ENCODE measurements at places on chromosomes 13 and 19.

DNA sequence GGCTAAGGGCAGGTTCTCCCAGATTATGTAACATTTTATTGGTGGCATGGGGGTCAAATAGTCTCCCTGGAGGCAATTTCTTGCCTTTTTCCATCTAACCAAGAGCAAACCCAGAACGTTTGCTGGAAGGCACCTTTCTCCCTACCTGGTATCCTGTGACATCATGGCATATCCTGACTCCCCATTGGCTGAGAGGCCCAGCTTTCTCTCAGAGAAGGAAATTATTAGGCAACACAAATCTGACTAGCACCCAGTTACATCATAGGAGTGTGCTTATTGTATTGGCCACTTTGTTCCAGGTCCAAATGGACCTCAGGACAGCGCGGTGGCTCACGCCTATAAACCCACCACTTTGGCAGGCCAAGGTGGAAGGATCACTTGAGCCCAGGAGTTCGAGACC is 13.0 kb downstream of the NTN5 start:
- DNase-seq, result no peak

DNA sequence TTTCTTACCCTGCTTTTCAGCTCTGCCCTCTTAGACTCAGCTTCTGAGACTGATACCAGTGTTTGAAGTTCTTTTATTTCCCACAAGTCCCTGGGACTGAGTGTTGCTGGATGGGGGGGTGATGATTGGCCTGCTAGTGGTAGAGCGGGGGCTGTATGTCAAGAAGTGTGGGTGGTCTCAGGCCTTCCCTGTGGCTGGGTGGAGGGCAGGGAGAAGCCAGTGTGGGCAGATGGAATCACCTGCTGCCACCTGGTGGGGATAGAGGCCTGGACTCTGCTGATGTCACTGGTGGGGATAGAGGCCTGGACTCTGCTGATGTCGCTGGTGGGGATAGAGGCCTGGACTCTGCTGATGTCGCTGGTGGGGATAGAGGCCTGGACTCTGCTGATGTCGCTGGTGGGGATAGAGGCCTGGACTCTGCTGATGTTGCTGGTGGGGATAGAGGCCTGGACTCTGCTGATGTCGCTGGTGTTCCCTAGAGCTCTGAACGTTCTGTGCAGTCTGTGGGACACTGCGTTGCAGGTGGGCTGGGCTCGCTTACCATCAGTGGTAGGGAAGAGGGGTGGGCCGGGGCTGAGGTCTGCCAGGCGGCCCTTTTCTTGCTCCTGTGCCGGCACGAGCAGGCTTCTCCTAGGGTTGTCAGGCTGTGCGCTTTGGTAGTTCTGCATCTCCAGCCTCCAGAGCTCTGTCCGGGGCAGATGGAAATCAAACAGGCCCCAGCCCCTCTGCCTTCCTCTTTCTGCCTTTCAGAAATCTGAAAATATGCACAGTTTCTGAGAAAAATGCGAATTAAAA is 101.3 kb downstream of the ARHGEF7 start:
- DNase-seq, result no peak

- peak; percentile 26 for DNase-seq
Observed at GRCh38 chr19:13172346-13173138, 22.3 kb downstream of the IER2 start.

GRCh38 chr13:28173793-28174192 is 35.4 kb downstream of the PAN3 start:
- DNase-seq, result no peak

DNA sequence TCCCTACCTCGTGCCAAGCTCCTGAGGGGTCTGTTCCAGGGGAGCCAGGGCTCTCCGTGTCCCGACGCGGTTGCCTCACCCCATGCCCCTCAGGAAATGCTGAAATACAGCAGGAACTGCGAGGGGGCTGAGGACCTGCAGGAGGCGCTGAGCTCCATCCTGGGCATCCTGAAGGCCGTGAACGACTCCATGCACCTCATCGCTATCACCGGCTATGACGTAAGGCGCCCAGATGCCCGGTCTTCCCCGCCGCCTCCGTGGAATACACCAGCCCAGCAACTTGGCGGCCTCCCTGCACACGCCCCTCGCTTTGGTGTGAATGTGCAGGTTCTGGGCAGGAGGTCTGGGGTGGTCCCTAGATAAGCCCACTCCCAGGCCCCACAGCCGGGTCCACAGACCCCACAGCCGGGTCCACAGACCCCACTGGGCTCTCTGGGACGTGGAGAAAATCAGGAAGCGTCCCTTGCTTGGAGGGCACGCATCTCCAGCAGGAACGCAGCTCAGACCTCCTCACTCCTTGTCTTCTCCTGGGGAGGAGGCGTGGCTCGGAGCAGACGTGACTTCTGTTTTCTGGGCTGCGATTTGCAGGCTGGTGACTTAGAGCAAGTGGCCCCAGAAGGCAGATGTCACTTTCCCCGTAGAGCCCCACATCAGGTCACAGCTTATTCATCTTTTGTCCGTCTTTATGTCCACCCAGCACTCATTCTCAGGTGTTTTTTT is 19.4 kb upstream of the F7 start:
- no peak for DNase-seq

- no peak for DNase-seq
Observed at GRCh38 chr13:27383104-27383921, 41.1 kb upstream of the GTF3A start.

DNA sequence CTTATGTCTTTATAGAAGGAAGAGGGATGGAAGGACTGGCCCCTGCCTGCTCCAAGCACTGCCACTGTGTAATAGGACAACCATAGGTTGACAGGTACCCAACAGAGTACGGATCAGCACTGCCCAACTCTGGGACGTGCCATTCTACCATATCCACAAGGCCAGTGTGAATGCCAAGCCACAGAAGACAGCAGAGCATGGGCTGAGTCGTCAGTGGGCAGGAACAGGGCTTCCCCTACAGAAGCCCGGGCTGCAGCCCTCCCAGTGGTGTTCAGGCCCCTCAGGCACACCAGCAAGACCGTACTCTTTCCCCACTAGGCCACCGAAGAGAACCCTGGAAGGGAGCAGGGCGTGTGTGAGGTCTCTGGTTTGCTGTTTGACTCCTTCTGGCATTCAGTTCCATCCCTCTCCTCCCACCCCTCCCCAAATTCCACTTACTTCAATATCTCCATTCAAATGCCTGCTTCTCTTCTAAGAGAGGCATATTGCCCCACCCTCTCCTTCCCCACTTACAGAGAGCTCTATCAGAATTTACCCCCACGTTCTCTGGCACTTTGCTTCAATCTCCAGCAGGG is 209.4 kb downstream of the FOXO1 start:
- DNase-seq, result no peak

GRCh38 chr13:42102961-42103865 is 54.8 kb downstream of the DGKH start:
- no peak for DNase-seq

- no peak for DNase-seq
Observed at GRCh38 chr19:35793381-35794165, 18.2 kb downstream of the ARHGAP33 start.

DNA sequence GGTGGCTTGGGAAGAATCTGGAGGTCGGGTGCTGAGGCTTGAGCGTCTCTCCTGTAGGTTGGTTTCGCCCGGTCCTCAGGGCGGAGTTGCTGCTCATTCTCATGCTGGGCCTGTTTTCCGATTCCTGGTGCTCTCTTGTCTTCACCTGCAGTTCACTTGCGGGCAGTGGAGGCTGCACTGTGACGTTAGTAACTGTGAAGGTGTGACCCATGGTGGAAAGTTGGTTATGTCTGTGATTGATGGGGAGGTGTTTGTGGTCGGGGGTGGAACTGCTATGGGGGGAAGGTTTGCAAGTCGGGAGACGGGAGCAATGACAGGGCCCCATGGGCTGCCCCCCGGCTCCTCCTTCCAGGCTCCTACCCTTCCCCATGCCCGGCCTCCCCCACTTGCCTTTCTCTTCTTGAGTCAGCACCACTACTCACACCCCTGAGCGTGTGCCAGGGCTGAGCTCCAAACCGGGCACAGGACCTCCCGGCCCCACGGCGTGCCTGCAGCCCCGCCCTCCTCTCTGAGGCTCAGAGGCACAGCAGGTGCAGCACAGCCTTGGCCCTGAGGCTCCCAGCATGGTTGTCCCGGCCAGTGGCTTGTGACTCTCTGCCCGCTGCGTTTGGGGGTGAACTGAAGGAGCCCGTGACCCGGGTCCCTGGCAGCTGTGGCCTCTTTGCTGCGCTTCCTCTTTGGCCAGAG is 79.1 kb downstream of the ATP11A start:
- no peak for DNase-seq

- no peak for DNase-seq
Observed at GRCh38 chr19:55005684-55006488, 32.2 kb downstream of the GP6 start.

GRCh38 chr13:109497917-109498316 is 288.5 kb downstream of the IRS2 start:
- DNase-seq, result no peak

- no peak for DNase-seq
Observed at GRCh38 chr13:34030782-34031181, 212.8 kb downstream of the RFC3 start.

DNA sequence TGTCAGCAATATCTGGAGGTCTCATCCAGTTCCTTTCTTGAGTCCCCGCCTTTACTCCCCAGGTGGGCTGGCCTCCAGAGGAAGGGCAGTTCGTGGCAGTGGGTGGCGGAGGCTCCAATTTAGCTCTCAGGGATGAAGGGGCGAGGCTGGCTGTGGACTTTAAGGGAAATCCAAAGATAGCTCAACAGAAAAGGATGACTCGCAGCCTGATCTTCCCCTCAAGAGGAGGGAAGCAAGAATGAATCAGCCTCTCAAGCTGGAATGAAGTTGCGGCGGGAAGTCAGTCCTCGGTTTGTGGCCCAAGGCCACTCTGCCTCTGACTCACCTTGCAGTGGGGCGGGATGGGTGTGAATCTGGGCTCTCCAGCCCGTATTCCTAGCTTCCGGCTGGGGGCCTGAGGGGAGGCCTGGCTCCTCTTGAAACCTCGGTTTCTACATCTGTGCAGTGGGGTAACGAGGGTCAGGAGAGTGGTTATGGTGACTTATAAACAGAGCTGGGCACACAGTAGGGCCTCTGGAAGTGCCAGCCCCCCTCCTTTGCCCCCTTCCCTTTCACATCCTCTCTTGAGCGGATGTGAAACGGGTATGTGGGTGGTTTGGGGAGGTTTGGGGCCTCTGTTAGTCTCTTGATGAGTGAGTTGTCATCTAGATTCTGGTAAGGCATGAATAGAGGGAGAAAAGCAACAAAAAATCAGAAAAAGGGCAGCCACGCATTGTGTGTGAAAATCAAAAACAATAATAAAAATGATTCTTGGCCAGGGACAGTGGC is 10.5 kb upstream of the SMG9 start:
- DNase-seq, result peak; percentile 53

GRCh38 chr19:18597809-18598660 is 8.6 kb downstream of the CRLF1 start:
- no peak for DNase-seq

DNA sequence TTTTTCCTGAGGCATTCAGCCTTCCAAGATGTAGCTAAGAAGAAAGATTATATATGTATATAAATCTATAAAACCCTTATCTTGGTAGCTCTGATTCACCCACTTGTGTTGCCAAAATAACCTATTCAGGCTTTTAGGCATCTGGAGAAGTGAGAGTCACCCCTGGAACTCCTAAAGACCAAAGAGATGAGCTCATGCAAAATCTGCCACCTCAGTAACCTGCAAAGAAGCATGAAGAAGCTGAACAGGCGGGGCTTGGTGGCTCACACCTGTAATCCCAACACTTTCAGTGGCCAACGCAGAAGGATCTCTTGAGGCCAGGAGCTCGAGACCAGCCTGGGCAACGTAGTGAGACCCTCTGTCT is 393.7 kb downstream of the FOXO1 start:
- no peak for DNase-seq

DNA sequence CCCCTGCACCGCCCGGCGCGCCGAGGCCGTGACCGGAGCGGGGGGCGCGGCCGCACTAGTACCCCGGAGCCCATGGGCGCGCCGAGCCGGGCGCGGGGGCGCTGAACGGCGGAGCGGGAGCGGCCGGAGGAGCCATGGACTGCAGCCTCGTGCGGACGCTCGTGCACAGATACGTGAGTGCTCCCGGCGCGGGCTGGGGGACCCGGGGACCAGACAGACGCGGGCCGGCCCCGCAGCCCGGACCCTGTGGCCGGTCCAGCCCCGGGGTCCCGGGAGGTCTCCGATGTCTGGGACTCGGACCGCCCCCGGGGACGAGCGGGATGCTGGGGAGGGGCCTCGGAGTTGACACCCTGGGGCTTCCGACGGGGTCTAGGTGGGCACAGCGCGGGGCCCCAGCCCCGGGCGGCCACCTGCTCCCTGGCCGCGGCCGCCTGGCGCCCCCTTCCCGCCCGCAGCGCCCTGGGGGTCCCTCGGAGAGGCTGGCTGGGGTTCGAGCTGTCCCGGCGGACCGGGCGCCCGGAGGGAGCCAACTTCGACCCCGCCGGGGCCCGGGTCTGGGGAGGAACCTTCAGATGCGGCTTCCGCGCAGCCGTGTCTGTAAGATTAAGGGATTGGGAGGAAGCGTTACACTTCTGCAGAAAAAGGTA is 568 bp downstream of the ATP11A start:
- no peak for DNase-seq

- DNase-seq, result no peak
Observed at GRCh38 chr19:6424195-6424938, at the start of gene KHSRP. Gene KHSRP, minus strand, starts transcription at chr19:6424811. Its CDS starts 110 bp downstream, at chr19:6424701.

DNA sequence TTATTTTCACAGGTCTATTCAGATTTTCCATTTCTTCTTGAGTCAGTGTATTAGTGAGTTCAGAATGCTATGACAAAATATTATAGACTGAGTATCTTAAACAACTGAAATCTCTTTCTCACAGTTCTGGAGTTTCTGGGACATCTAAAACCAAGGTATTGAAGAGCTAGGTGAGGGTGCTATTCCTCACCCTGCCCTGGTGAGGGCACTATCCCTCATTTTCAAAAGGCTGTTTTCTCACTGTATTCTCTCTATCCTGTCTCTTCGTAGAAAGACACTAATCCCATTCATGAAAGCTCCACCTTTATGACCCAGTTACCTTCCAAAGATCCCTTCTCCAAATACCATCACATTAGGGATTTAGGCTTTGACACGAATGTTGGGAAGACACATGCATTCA is 1617.1 kb downstream of the PCDH9 start:
- DNase-seq, result no peak

DNA sequence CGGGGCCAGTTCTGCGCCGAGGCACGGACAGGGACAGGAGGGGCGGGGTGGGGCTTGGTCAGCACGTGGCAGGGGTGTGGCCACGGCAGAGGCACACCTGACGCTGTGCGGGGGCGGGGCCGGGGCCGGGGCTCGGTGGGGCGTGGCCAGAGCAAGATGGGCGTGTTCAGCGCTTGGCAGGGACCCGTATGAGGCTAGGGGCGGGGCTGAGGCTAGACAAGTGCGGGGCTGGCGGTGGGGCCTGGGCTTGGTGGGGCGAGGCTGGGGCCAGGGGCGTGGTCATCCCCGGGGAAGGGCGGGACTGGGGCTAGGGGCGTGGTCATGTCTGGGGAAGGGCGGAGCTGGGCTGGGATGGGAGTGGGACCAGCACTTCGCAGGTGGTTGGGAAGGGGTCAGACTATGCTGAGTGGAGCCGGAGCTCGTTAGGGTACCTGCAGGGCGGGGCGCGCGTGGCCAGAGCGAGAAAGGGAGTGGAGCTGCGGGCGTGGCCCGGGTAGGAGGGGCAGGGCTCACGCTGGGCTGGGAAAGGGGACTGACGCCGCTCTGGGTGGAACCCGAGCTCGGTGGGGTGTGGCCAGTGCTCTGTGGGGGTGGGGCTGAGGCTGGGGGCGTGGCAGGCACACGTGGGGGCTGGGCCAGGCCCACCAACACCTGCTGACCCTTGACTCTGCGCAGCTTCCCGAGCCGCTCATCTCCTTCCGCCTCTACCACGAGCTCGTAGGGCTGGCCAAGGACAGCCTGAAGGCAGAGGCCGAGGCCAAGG is 12.8 kb downstream of the POLR2E start:
- no peak for DNase-seq

GRCh38 chr13:113527272-113527958 is 36.9 kb upstream of the DCUN1D2 start:
- DNase-seq, result no peak

GRCh38 chr19:6772028-6772865 is at the start of gene VAV1:
Gene VAV1, plus strand, starts transcription at chr19:6772708. Its CDS starts 100 bp downstream, at chr19:6772808.
- no peak for DNase-seq

All from GOT3 (cell line).